GM23338 (cell line): ENCODE measurements at places on chromosomes 2 and 18.
A peak's percentile ranks its signal among the peaks of the same experiment; 100 is the strongest.

DNA sequence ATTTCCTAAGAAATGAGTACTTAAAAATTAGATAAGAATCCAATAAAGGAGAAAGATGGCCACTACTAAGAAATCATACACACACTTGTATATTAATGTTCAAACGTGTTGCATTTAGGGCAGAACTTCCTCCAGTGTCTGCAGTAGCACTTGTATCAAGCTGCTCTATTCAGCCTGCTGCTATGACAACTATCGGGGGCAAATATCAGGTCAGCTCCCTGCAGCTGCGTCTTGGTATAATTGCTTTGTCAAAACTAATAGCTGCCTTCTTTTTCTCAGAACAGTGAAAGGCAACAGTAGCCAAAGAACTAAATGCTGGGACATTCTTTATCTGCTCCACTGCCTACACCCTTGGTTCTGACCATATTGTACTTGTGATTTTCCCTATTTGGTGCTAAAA is 300.7 kb downstream of the NOL4 start:
- no peak overlapping the region for H3K27ac ChIP-seq
- H3K4me3 ChIP-seq, result no peak overlapping the region
- no peaks in the 10 kb centered on the region for H3K27me3 ChIP-seq
- no peaks in the 10 kb centered on the region for H3K36me3 ChIP-seq

DNA sequence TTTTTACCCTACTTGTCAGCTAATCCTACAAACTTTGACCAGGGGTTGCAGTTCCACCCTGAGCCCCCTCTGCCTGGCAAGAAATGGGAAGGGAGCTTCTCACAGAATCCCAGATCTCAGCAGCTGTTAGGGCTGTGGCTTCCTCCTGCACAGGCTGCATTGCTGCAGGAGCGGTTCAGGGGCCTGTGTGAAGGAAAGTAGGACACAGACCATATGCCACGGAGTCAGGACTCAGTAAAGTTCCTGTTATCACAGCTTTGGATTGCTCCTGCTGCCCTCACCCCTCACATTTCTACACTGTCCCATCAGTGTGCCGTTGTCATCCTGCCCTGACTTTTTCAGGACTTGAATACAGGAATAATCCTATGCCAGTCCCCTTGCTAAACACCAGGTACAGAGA is 62.8 kb upstream of the SP3 start:
- H3K4me1 ChIP-seq, result peaks cover 29% of the 10 kb centered on the region
- DNase-seq, result no peak
- H3K36me3 ChIP-seq, result no peaks in the 10 kb centered on the region
- H3K27me3 ChIP-seq, result no peaks in the 10 kb centered on the region

GRCh38 chr18:59540346-59540745 is 156.9 kb downstream of the CCBE1 start:
- no peak overlapping the region for H3K27ac ChIP-seq
- H3K4me3 ChIP-seq, result no peak overlapping the region
- DNase-seq, result no peak
- no peaks in the 10 kb centered on the region for H3K4me1 ChIP-seq

- no peaks in the 10 kb centered on the region for H3K27me3 ChIP-seq
- H3K36me3 ChIP-seq, result no peaks in the 10 kb centered on the region
- H3K4me3 ChIP-seq, result no peak overlapping the region
- H3K4me1 ChIP-seq, result peaks cover 13% of the 10 kb centered on the region; the same call in 1 of the 2 replicates
- no peak overlapping the region for H3K27ac ChIP-seq
These were observed 33.1 kb upstream of the SMAD7 start for GRCh38 chr18:48983793-48984437.

DNA sequence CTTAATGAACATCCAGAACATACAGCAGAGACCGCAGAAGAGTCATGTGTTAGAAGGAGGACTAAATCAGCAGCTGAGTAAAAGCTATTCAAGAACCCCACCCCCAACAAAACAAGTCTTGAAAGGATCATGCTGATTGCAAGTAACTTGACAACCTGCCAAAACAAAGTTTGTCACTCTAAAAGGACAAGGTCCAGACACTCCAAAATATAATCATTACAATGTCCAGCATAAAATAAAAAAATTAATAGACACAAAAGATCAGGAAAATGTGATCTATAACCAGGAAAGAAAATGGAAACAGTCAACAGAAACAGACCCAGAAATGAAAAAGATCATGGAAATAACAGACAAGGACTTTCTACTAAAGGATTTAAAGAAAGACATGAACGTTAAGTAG is 28.5 kb downstream of the CCDC88A start:
- no peaks in the 10 kb centered on the region for H3K36me3 ChIP-seq
- no peak overlapping the region for H3K4me3 ChIP-seq
- peaks cover 5% of the 10 kb centered on the region; the same call in 1 of the 2 replicates for H3K4me1 ChIP-seq
- H3K27me3 ChIP-seq, result no peaks in the 10 kb centered on the region
- DNase-seq, result no peak

DNA sequence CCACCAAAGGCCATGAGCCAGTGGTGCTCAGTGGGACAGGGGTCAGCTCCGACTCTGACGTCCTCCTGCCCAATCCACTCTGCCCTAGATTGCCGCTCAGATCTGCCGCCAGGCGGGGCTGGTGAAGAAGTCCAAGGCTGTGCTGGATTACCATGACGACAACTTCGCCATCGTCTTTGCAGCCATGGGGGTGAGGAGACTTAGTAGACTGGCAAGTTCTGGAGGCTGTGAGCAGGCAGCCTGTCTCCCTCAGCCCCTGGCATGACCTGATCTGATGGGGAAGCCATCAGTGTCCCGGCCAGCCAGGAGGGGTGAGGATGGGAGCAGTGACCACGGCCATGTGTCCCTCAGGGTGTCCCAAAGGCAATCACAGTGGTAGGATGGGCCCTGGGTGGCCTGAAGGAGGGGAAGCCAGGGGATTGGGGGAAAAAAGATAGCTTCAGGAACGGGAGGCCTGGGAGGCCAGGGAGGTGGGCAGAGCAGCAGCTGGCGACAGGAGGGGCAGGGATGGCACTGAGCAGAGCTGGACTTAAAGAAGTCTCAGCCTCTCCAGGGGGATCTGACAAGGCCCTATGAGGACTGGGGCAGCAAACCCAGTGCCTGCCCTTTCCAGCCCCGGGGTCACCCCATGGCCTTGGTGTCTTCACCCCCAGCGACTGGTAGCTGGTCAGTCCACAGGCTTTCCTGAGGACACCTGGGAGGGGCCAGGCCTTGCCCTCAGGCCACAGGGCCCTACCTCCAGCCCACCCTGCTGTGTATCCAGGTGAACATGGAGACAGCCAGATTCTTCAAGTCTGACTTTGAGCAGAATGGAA is 17.4 kb upstream of the ANKRD53 start:
- no peaks in the 10 kb centered on the region for H3K36me3 ChIP-seq
- no peak overlapping the region for H3K4me3 ChIP-seq
- peaks cover 4% of the 10 kb centered on the region; the same call in 1 of the 2 replicates for H3K4me1 ChIP-seq
- no peak overlapping the region for H3K27ac ChIP-seq
- peak; percentile 48 for DNase-seq

- H3K27ac ChIP-seq, result no peak overlapping the region
- H3K36me3 ChIP-seq, result no peaks in the 10 kb centered on the region
- DNase-seq, result no peak
These were observed 8.5 kb upstream of the CCDC68 start for GRCh38 chr18:54967786-54968185.

- DNase-seq, result no peak
- H3K4me1 ChIP-seq, result no peaks in the 10 kb centered on the region
- no peaks in the 10 kb centered on the region for H3K27me3 ChIP-seq
- H3K4me3 ChIP-seq, result no peak overlapping the region
These were observed 20.5 kb upstream of the MYCN start for GRCh38 chr2:15919716-15920434.

DNA sequence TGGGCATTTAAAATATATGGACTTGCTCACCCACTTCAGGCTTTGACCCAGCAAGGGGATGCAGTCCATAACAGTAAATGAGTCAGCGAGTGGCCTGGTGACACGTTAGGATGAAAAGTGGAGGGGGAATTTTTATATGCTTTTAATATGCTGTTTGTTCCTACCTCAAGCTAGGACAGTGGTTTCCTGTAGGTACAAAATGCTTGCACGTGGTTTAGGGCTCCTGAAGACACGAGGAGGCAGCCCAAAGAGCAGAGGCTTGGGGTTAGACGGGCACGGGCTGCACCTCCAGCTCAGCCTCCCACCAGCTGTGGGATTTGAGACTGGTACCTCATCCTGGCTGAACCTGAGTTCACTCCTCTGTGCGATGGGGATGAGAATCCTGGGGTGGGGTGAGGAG is 306.2 kb upstream of the CXCR4 start:
- no peak overlapping the region for H3K27ac ChIP-seq
- peaks cover 24% of the 10 kb centered on the region for H3K27me3 ChIP-seq
- no peaks in the 10 kb centered on the region for H3K4me1 ChIP-seq
- DNase-seq, result no peak
- no peaks in the 10 kb centered on the region for H3K36me3 ChIP-seq

- H3K36me3 ChIP-seq, result no peaks in the 10 kb centered on the region
- H3K4me1 ChIP-seq, result no peaks in the 10 kb centered on the region
- no peak overlapping the region for H3K27ac ChIP-seq
- H3K27me3 ChIP-seq, result no peaks in the 10 kb centered on the region
These were observed 69.4 kb upstream of the COPS8 start for GRCh38 chr2:237016121-237016915.

DNA sequence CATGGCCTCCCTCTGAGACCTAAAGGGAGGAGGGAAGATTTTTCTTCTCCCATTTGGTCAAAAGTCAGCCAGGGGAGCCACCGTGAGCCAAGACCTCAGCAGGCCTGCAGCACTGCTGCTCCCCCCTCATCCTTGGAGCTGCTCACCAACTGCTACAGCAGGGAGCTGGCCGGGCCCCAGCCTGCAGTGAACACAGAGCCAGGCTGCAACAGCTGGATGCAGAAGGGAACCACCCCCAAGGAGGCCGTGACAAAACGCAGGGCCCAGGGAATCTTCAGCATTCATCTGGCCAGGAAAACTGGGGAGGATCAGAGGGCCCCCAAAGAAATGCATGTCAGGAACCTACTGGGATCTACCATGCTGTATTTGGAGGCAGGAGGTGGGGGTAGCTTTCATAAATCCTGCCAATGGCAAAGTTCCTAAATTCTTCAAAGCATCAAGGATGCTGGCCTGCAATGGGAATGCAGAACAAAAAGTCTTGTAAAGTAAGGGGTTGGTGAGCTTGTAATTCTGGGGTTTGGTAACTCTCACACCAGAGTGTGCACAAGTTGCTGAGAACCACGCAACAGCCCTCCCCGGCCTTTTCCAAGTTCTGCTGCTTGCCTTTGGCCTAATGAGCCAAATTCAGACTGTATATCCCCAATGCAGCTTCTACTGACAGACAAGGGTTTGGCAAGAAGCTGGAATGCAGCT is 61.0 kb downstream of the CACNB4 start:
- no peak for DNase-seq
- no peaks in the 10 kb centered on the region for H3K27me3 ChIP-seq
- H3K4me1 ChIP-seq, result peaks cover 32% of the 10 kb centered on the region

DNA sequence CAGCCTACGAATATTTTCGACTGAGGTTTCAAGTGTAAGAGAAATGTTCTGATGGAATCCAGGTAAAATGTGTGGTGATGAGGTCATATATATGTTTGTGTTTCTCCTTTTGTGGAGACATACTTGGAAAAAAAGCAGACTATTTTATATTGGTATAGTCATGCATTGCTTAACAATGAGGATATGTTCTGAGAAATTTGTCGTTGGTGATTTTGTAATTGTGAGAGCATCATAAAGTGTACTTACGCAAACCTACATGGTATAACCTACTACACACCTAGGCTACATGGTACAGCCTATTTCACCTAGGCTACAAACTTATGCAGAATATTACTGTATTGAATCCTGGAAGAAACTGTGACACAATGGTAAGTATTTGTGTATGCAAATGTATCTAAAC is 1849.9 kb upstream of the CELF4 start:
- no peak for DNase-seq
- no peaks in the 10 kb centered on the region for H3K27me3 ChIP-seq
- no peaks in the 10 kb centered on the region for H3K36me3 ChIP-seq
- H3K4me1 ChIP-seq, result no peaks in the 10 kb centered on the region; the same call in 1 of the 2 replicates

DNA sequence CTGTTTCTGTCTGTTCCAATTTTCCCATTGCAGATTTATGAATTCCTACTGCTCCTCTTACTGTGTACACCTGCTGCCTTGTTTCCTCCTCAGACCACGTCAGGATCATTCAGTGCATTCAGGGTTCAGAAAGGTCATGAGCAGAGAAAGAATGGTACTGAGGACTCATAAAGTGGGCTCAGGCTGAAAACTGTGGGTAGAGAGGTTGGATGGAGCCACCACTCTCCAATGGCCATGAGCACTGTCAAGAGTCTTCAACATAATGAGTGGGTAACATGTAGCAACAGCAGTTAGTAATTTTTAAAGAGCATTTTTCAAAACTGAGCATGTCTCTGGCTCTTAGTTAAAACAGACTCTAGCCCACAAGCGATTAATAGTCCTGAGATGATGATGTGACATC is 138.2 kb downstream of the ZEB2 start:
- DNase-seq, result no peak
- H3K27ac ChIP-seq, result no peak overlapping the region
- no peaks in the 10 kb centered on the region for H3K36me3 ChIP-seq
- no peaks in the 10 kb centered on the region for H3K4me1 ChIP-seq

- H3K36me3 ChIP-seq, result no peaks in the 10 kb centered on the region; the same call in 1 of the 2 replicates
- no peak for DNase-seq
- no peaks in the 10 kb centered on the region for H3K4me1 ChIP-seq
- no peak overlapping the region for H3K4me3 ChIP-seq
- no peaks in the 10 kb centered on the region for H3K27me3 ChIP-seq
These were observed 24.4 kb downstream of the EMILIN2 start for GRCh38 chr18:2871111-2871720.

DNA sequence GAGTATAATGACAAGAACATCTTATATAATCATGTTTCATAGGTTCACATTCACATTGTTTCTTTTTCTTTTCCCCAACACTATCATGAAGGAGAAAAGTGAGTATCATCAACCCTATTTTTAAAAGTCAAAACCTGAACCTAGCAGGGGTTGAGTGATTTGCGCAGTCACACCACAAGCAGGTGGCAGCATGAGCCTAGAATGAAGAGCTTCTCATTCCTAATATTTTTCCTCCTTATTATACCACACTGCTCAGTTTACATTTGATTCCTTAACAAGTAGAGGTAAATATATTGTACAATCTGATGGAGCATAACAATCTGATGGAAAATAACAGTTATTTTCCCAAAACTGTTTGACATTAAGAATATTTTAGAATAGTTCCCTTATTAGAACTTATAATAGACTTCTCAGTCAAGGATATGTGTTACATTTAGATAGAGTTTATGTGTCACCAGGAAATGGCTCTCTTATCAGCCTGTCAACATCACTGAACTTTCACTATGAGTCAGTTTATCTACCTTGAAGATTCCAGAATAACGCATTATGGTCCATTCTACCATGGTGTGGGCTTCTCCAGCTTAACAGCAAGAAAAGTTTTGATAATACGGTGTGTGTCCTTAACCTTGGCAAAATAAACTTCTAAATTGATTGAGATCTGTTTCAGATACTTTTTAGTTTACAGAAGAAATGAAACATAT is 119.5 kb downstream of the NEB start:
- no peak for DNase-seq
- H3K4me3 ChIP-seq, result no peak overlapping the region
- H3K27me3 ChIP-seq, result no peaks in the 10 kb centered on the region

DNA sequence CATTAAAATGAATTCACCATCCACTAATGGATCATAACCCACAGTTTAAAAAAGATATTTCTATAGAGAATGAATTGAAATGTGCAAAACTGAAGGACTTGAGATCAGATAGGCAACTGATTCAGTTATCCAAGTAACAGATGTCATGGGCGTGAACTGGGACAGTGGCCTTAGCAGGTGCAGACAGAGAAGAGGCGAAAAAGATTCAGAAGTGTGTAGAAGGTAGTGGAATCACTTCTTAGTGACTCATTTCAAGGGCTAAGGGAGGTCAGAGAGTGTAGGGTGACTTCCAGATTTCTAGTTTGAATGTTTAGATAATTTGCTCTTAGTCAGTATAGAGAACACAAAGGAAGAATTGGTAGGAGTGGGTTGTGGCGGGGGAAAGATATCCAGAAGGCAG is 79.7 kb downstream of the EHBP1 start:
- DNase-seq, result no peak
- H3K27ac ChIP-seq, result no peak overlapping the region
- H3K4me3 ChIP-seq, result no peak overlapping the region
- H3K27me3 ChIP-seq, result no peaks in the 10 kb centered on the region
